ENCODE measurements at places on chromosomes 3 and 15.

GRCh38 chr3:172259111-172259541 lies 189.1 kb downstream of the GHSR start:
- H3K4me3 ChIP-seq: no peak overlapping the region
- peaks cover 3% of the 10 kb centered on the region for H3K36me3 ChIP-seq
- no peak for DNase-seq
- no peaks in the 10 kb centered on the region for H3K27me3 ChIP-seq
- H3K4me1 ChIP-seq: no peaks in the 10 kb centered on the region
- H3K27ac ChIP-seq: no peak overlapping the region

GRCh38 chr3:126684218-126684751 lies 19.8 kb upstream of the CHCHD6 start:
- H3K36me3 ChIP-seq: no peaks in the 10 kb centered on the region
- peaks cover 35% of the 10 kb centered on the region for H3K4me1 ChIP-seq
- DNase-seq: peak; percentile 90
- no peaks in the 10 kb centered on the region for H3K27me3 ChIP-seq

DNA sequence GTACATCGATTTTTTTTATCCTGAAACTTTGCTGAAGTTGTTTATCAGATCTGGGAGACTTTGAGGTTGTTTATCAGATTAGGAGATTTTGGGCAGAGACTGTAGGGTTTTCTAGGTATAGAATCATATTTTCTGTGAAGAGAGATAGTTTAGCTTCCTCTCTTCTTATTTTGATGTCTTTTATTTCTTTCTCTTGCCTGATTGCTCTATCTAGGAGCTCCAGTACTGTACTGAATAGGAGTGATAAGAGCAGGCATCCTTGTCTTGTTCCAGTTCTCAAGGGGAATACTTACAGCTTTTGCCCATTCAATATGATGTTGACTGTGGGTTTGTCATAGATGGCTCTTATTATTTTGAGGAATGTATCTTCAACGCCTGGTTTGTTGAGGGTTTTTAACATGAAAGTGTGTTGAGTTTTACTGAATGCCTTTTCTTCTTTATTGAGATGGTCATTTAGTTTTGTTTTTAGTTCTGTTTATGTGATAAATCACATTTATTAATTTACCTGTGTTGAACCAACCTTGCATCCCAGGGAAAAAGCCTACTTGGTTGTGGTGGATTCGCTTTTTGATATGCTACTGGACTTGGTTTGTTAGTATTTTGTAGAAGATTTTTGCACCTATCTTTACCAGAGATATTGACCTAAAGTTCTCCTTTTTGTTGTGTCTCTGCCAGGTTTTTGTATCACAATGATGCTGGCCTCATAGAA lies 14.9 kb upstream of the DNAAF4 start:
- no peaks in the 10 kb centered on the region for H3K4me1 ChIP-seq
- peak; percentile 17 for DNase-seq
- H3K4me3 ChIP-seq: no peak overlapping the region
- no peak overlapping the region for H3K27ac ChIP-seq
- no peaks in the 10 kb centered on the region for H3K36me3 ChIP-seq

DNA sequence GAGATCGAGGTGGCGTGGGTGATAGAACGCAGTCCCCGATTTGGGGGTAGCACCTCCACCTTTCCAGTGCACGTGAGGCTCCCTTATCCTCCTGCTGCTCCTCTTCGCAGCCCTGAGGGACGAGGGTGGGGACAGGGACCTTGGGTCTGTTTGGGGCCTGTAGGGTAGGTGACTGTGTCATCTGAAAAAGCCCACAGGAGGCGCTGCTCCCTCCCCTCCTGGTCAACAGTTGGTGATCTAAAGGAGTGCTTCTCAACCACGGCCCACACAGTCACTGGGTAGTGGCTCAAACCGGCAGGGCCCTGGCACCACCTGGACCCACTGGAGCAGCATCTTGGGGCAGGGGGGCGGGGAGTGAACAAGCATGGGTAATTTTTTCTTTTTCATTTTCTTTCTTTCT lies 7.1 kb downstream of the LRRK1 start:
- peak; percentile 26 for DNase-seq
- no peak overlapping the region for H3K4me3 ChIP-seq
- H3K36me3 ChIP-seq: peaks cover 68% of the 10 kb centered on the region
- no peak overlapping the region for H3K27ac ChIP-seq
- H3K27me3 ChIP-seq: no peaks in the 10 kb centered on the region
- H3K4me1 ChIP-seq: peaks cover 12% of the 10 kb centered on the region

DNA sequence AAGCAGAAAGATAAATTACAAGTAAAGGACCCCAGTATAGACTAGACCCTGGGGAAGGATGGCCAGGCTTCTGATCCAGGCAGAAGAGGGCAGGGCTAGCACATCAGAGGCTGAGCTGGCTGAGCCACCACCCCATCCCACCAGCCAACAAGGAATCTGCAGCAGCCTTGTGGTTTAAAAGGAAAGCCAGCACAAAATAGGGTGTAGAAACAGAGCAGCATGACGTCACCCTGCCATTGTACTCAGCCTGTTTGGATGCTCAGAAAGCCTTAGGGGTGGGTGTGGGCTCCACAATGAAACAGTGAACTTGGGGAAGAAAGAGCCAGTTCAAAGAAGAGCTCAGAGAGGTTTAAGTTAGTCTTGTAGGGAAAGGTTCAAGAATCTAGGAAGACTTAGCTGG lies 28.2 kb downstream of the DUOX1 start:
- no peak for DNase-seq
- no peaks in the 10 kb centered on the region for H3K4me1 ChIP-seq
- H3K4me3 ChIP-seq: no peak overlapping the region
- no peaks in the 10 kb centered on the region for H3K36me3 ChIP-seq

DNA sequence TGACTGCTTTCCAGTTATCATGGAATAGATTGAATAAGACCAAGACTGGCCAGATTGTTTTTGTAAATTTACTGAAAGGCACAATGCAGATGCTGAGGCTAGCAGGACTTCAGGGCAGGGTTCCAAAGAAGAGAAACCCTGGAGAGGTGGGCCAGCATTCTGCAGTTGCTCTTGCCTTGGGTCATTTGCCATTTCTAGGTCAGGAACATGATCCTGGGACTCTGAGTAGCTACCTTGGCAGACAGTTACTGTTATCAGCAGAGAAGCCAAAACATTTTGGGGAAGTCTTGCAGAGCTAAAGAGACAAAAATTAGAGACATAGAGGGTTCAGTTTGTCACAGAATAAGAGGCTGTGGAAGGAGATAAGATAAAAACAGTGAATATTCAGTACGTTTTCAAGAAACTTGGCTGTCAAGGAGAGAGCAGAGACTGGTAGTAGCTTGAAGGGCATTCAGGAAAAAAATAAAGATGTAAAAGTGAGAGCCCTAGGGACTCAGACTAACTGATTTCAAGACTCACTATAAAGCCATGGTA lies 46.8 kb upstream of the MYRIP start:
- peak; percentile 5 for DNase-seq
- H3K27me3 ChIP-seq: no peaks in the 10 kb centered on the region
- no peak overlapping the region for H3K27ac ChIP-seq
- H3K36me3 ChIP-seq: no peaks in the 10 kb centered on the region
- no peaks in the 10 kb centered on the region for H3K4me1 ChIP-seq
- no peak overlapping the region for H3K4me3 ChIP-seq

GRCh38 chr3:14725564-14726440 lies 50.9 kb downstream of the C3orf20 start:
- no peak overlapping the region for H3K4me3 ChIP-seq
- H3K36me3 ChIP-seq: no peaks in the 10 kb centered on the region

- no peak overlapping the region for H3K4me3 ChIP-seq
- DNase-seq: no peak
- no peaks in the 10 kb centered on the region for H3K27me3 ChIP-seq
- H3K36me3 ChIP-seq: no peaks in the 10 kb centered on the region
These were observed 113.7 kb downstream of the LIPC start for GRCh38 chr15:58545307-58546065.

- H3K36me3 ChIP-seq: no peaks in the 10 kb centered on the region
- no peak overlapping the region for H3K27ac ChIP-seq
- no peak overlapping the region for H3K4me3 ChIP-seq
- peaks cover 11% of the 10 kb centered on the region for H3K27me3 ChIP-seq
These were observed 124.4 kb downstream of the HCN4 start for GRCh38 chr15:73244333-73244732.

DNA sequence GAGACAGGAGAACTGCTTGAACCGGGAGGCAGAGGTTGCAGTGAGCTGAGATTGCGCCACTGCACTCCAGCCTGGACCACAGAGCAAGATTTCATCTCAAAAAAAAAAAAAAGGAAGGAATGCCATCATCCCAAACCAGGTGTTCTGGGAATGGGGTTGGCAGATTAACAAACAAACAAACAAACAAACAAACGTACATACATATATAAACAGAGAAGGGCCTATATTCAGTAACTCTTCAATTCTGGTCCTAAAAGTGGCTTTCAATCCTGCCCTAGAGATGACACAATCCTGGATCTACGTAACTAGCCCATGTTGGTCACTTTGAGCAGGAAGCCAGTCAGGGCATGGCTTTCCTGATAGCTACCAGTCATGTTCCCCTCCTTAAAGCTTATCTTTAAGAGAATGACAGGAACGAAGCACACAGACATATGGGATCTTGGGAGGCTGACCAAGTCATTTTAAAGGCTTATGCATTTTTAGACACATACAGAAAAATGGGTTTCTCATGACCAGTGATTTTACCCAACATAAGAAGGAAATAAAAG lies 29.9 kb upstream of the RAB11A start:
- H3K4me1 ChIP-seq: peaks cover 46% of the 10 kb centered on the region
- no peaks in the 10 kb centered on the region for H3K27me3 ChIP-seq
- peak; percentile 51 for DNase-seq

GRCh38 chr3:149654188-149654601 lies 3.6 kb downstream of the WWTR1 start:
- no peak overlapping the region for H3K27ac ChIP-seq
- peaks cover 26% of the 10 kb centered on the region for H3K4me1 ChIP-seq
- no peak overlapping the region for H3K4me3 ChIP-seq

DNA sequence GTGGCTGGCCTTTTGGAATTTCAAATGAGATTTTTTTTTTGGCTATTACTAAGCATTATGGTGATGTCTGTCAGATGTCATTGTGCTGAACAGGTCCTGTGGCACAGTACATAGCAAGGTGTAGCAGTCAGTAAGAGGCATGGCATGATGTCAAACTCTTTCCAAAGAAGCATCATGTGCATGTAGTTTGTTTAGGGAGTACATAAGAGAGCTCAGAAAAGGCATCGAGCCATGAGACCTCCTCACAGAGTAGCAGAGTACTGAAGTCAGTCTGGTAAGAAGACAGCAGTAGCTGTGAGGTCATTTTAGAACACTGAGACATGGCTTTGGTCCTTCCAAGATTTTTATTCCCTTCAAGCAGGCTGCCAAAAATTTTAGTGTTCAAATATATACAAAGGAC lies 134.9 kb upstream of the SPRED1 start:
- H3K36me3 ChIP-seq: no peaks in the 10 kb centered on the region
- no peak overlapping the region for H3K27ac ChIP-seq
- H3K4me1 ChIP-seq: no peaks in the 10 kb centered on the region
- H3K27me3 ChIP-seq: no peaks in the 10 kb centered on the region
- no peak for DNase-seq

DNA sequence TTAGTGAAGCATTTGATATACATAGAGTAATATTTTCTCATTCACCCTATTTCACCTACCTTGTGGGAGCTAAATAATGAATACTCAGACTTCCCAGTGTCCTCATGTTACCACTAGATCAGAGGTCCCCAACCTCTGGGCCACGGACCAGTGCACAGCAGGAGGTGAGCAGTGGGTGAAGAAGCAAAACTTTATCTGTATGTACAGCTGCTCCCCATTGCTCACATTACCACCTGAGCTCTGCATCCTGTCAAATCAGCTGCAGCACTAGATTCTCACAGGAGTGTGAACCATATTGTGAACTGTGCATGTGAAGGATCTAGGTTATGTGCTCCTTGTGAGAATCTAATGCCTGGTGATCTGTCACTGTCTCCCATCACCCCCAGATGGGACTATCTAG lies 79.4 kb downstream of the RETNLB start:
- no peak overlapping the region for H3K4me3 ChIP-seq
- H3K27ac ChIP-seq: no peak overlapping the region
- H3K4me1 ChIP-seq: no peaks in the 10 kb centered on the region
- DNase-seq: no peak
- H3K36me3 ChIP-seq: peaks cover 6% of the 10 kb centered on the region

GRCh38 chr3:26343647-26344046 lies 278.9 kb upstream of the LRRC3B start:
- H3K4me1 ChIP-seq: no peaks in the 10 kb centered on the region
- no peak overlapping the region for H3K4me3 ChIP-seq
- no peak for DNase-seq

DNA sequence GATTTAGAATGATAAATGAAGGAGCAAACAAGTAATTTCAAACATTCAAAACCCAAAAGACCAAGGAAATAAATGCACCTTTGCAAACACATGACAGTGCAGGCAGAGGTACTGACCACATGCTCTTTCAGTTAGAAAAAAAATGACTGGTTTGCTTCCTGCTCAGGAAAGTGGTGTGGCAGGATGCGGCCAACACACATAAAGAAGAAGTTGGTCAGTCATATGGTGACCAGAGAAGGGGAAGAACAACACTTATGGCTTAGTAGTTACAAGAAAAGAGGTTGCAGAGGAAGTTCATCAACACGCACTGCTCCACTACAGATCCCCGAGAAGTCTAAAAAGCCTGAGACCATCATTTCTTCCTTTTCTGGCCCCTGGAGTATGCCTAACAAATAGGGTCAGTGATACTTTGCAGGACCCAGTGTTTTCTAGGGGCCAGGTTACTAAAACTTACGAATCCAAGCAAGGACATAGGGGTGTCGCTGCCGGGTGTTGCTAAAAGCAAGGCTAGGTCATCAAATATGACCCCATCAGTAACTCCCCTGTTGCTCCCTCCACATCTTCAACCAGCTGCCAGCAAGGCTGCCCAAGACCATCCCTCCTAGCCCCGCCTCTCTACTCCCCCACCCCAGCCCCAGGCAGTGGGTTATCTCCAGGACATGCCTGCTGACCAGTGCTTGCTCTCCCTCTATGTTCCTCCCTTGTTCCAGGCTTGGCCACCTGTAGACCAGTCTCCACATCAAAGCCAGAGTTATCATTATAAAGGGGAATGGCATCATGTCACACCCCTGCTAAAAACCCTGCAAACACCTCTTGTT lies 11.2 kb downstream of the ATP8B4 start:
- peak; percentile 70 for DNase-seq
- peaks cover 38% of the 10 kb centered on the region for H3K36me3 ChIP-seq
- H3K27me3 ChIP-seq: no peaks in the 10 kb centered on the region
- peak overlapping the region; percentile 9 for H3K4me3 ChIP-seq

- H3K27me3 ChIP-seq: no peaks in the 10 kb centered on the region
- no peak overlapping the region for H3K27ac ChIP-seq
- H3K4me3 ChIP-seq: no peak overlapping the region
- no peak for DNase-seq
- no peaks in the 10 kb centered on the region for H3K4me1 ChIP-seq
These were observed 454.1 kb upstream of the BCHE start for GRCh38 chr3:166291186-166291955.

DNA sequence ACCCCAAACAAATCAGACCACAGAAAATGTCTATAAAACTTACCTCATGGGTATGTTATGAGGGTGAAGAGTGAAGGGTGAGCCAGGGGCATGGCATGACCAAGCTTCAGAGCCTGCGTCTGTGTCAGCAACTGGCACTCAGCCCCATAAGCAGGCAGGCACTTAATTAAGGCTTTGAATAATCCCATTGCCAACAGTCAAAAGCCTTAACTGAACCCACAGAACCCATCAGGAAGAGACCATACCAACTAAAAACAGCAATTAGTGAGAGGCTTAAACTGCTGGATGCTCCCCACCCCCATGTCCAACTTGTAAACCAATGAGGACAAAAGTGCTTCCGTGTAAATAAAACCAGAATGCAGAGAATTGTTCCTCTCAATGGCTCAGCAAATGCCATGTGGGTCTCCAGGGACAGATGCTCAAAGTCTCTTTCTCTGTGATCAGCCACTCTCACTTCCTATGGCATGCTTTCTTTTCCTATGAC lies 126.0 kb downstream of the MYLK start:
- H3K27me3 ChIP-seq: no peaks in the 10 kb centered on the region
- peak; percentile 8 for DNase-seq
- H3K27ac ChIP-seq: no peak overlapping the region
